Epithelial cell of prostate (primary cell): ENCODE measurements at places on chromosomes 1 and 21.
A peak's percentile ranks its signal among the peaks of the same experiment; 100 is the strongest.

- no peak for DNase-seq
Observed at GRCh38 chr1:21801100-21801499, 11.0 kb upstream of the LDLRAD2 start.

DNA sequence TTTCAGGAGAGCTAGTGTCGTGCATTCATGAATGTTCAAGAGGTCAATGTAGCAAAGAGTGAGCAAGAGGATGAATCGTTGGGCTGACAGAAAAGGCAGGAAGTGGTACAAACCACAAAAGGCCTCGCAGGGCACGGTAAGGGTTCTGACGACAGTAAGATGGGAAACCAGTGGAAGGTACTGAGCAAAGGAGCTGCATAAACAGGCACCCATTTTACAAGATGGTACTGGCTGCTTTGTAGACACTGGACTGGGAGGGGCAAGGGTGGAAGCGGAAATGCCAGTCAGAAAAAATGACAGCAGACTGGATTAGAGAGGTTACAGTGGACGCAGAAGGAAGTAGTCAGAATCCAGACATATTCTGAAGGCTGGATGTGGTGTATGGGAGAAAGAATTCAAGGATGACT is 123.5 kb downstream of the PTPN14 start:
- peak; percentile 95 for DNase-seq

DNA sequence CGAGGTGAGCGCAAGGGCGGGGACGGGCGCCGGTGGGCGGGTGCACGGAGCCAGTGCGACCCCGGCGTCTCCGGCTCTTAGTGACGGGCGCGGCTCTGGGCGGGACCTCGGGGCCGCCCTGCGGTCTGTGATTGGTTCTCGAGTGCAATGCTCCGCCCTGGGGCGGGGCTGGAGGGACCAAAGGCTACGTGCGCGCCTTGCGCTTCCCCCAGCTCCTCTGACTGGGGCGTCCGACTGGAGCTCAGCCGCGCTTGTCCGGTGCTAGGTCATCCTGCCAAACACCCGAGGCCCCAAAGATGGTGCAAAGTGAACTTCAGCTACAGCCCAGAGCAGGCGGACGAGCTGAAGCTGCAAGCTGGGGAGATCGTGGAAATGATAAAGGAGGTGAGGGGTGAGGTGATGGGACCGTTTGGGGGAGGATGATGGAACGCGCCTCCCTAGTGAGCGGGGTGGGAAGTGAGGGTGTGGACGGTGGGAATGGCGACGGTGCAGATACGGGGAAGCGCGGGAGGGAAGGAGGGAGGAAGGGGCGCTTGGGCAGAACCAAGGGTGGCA is 811 bp downstream of the SH3D21 start:
- DNase-seq: peak; percentile 55

- DNase-seq: peak; percentile 84
Observed at GRCh38 chr1:219917851-219918466, 10.4 kb downstream of the SLC30A10 start.

- DNase-seq: no peak
Observed at GRCh38 chr1:7121622-7121988, 336.4 kb downstream of the CAMTA1 start.

DNA sequence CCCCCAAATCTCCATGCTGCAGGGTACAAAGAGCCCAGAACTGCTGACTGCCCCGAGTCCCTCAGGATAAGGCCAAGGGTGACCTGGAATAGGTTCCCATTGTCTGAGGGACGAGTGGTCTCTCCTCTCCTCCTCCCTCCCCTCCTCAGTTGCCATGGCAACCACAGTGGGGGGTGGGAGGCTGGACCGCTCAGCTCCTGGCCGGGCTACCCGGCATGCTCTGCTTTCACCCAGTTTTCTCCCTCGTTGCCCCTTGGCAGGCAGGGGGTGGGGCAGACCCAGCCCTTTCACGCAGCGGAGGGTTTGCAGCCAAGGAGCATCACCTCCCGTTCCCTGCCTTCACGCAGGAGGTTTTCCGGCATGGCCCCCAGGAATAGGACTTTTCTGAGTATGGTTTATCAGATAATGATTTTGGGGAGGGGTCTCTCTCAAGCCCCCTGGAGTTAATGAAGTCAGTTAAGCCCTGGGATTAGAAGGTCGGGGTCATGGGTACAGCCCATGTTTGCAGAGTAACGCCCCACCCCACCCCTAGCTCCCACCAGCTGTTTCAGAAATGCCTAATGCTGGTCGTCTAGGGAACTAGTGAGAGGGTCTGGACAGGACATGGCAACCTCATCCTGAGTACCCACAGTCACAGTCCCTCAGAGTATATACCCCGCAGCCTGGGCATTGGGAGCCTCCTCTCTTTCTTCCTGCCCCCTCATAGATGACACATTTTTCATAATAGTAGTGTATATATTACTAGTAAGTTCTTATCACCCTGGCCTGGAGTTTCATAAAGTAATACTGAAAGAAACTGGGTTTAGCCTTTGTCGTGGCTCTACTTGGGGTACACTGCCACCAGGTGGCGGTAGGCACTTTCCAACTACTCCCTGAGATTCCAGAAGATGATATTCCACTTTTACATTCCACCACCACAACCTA is 20.7 kb downstream of the C1QB start:
- DNase-seq: no peak

DNA sequence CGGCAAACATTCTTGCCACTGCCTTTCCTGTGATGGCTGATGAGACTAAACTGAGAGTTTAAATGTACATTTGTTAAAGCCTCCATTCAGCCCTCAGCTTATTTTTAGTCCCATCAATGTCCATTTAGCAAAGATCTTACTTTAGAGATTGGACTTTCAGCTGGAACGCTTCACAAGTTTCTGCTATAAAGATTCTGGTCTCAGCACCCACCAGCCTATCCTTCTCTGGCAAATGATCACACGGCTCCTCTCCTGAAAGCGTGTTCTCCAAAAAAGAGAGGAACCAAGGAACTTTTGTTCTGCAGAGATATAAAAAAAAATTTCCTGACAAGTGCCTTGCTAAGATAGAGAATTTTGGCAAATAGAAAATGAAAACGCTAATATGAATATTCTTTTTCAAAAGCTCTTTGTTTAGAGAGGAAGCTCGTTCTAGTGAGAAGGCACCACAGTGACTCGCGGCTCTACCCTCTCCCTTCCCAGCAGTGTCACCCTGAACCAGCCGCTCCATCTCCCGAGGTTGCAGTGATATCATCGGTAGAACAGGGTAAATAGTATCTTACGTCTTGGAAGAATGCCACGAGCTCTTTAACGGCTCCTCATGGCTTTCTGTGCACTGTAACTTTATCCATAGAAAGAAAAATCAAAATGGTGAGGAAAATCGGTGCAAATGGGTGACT is 200.2 kb downstream of the APP start:
- no peak for DNase-seq

- DNase-seq: no peak
Observed at GRCh38 chr1:12179111-12179519, 12.3 kb downstream of the TNFRSF1B start.

- DNase-seq: no peak
Observed at GRCh38 chr1:231971397-231972110, 345.0 kb downstream of the DISC1 start.
